ENCODE measurements at places on chromosomes 12 and 14. TPM values are rescaled to one million over a fixed set of nuclear protein-coding genes. Genes with fewer than 3 reads are reported as not detected.

Gene FLRT2
- polyA plus RNA-seq = 87.7 TPM

Gene FOXN4
- 0.15 TPM for polyA plus RNA-seq

Gene ENDOU
- 0.71 TPM for polyA plus RNA-seq

Gene ACSS3
- polyA plus RNA-seq = 7.0 TPM

Gene DAO
- not detected for polyA plus RNA-seq

Gene DNAI7
- polyA plus RNA-seq = 0.38 TPM

Gene AICDA
- polyA plus RNA-seq = 0.30 TPM

Measured in forelimb muscle (tissue), 1 donor.